ENCODE measurements at places on chromosomes 7 and 10.
A peak's percentile ranks its signal among the peaks of the same experiment; 100 is the strongest.

GRCh38 chr7:123872908-123873307 is 27.9 kb downstream of the HYAL4 start:
- DNase-seq = no peak

GRCh38 chr7:43485580-43485979 is 97.3 kb upstream of the STK17A start:
- no peak for DNase-seq

DNA sequence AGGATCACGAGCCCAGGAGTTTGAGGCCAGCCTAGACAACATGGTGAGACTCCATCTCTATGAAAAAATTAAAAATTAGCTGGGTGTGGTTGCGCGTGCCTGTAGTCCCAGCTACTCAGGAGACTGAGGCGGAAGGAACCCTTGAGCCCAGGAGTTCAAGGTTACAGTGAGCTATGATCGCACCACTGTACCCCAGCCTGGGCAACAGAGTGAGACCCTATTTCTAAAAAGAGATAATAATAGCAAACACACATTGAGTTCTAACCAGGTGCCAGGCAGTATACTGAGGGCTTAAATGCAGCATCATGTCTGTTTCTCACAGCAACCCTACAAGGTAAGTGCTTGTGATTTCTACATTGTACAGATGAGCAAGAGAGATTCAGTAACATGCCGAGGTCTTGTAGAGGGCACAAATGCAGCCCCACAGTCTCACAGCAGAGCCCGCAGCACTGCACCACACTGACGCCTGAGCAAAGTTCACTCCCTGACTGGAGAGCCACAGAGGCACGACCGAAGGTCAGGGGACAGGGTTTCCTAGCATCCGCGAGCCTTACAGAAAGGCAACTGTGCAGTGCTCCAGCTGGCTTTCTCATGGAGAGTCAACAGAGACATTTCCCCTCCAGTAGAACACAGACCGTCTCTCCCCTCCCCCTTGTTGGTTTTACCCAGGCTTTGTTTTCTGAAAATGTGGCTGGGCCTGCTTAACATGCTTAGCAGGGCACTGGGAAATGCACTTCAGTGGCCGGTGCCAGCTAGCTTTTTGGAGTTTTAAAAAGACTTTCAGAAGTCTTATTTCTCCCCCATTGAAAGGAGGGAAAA is 36.5 kb downstream of the PDSS1 start:
- DNase-seq = no peak

- no peak for DNase-seq
Measured at GRCh38 chr7:16644636-16645592, 640 bp downstream of the ANKMY2 start.

GRCh38 chr10:68144709-68145108 is 35.4 kb downstream of the MYPN start:
- DNase-seq = no peak

DNA sequence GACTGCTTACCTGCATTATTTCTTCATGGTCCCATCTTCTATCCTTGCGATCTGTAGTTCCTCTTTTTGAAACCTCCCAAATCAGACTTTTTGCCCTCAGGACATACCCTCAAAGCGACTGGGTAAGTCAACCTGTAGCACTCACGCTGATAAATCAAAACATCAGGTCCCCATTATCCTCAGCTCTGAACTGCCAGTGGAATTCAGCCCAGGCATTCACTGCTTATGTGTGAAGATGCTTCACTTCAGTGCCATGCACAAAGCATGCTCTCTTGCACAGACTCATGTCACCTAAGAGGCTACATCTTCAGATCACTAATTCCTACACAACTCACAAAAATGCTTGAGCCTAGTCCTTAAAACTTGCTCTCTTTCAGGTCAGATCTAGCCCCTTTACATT is 283.6 kb upstream of the KLF6 start:
- no peak for DNase-seq

DNA sequence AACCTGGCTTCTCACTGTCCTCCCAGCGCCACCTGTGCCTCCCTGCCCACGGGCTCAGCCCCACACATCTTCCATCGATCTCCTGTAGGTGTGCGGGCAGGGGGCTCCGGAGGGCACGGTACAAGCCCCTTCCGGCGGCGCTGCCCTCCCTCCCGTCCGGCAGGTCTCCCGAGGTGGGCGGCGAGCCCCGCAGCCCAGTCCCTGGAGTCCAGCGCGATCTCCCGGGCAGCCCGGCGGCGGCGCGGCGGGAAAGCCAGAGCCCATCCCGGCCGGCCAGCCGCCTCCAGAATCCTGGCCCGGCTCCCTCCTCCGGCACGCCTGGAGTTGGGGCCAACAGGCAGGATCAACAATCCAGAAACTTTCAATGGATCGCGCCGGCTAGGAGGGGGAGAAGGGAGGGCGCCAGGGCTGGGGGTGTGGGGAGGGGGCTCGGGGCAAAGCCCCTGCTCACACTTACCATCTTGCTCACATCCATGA is 100.1 kb downstream of the HIP1 start:
- peak; percentile 36 for DNase-seq

DNA sequence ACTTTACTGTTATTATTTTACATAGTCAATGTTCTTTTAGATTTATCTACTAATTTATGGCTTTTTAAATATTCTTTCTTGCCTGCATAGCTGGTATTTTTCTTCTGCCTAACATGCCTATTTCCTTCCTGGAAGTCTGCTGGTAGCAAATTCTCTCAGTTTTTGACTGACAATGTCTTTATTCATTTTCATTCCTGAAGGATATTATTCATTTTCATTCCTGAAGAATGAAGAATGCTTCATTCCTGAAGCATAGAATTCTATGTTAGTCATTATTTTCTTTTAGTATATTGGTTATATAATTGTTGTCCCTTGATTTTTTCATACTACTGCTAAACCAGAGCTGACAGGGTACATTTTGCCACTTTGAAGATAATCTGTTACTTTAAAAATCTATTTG is 41.8 kb downstream of the TMEM168 start:
- no peak for DNase-seq

DNA sequence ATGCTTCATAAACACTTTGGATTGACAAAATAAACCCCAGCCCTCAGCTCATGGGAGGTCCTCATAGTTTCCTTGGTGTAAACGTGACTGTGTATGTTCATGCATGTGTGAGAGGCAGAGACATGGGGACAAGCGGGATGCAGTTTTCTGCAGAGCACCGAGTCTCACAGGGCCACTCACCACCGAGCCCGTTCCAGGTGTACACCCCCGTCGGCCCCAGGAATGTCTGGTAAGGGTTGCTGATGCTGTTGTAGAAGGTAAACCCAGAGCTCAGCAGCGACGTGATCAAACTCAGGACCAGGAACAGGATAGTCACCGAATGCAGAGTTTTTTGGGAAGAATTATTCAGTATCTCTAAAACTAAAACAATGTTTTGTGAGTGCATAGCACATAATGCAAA is 9.2 kb downstream of the CLRN3 start:
- no peak for DNase-seq

- no peak for DNase-seq
Measured at GRCh38 chr7:99639267-99639666, 22.5 kb downstream of the ZSCAN25 start.

- DNase-seq = no peak
Measured at GRCh38 chr10:8510471-8510870, 456.0 kb downstream of the GATA3 start.

DNA sequence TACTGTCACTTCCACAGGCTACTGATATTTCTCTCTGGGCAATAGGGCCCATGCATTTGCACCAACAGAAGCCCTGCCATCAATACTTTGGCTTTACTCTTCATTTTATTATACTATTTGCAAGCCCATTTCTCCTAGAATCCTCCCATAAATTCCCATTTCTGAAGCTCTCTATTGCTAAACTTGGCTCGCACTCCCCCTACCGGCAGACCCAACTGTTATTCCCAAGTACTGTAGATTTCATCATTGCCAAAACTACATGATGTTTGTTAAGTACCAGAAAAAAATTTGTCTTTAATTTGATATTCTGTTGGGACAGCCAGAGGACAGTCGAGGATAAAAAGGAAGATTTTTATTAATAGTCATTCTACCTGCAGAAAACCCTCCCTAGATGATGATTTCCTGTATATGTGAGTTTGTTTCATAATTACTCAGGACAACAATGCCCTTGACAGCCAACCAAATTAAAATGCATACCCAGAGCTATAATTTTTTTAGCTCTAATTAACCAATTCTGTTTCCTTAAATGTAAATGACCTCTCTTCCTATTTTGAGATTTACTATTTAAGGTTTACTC is 298.6 kb downstream of the REEP3 start:
- DNase-seq = peak; percentile 10

DNA sequence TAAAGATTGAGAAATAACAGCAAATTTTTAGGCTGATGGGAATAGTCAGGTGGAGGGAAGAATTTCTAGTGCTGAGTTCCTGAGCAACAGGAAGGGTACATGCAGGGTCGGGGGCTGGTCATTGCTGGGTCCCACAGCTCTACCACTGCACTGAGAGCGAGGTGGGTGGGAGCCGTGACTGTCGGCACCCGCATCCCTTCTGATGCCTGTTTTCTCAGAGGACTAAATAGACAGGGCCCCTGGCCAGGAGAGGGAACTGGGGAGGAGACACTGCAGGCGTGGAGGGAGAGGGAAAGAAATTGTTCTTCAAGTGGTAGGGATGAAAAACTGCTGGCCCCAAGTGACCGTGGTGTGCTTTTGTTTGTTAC is 7.3 kb downstream of the GTPBP4 start:
- DNase-seq = no peak

GRCh38 chr10:73917566-73918305 is 6.8 kb downstream of the PLAU start:
- DNase-seq = no peak

GRCh38 chr10:72260976-72261783 is 12.5 kb upstream of the DDIT4 start:
- no peak for DNase-seq

All from SHP77 (cell line).